ENCODE measurements at places on chromosomes 6 and 20.

GRCh38 chr20:36754656-36755222, 8.8 kb upstream of the NDRG3 start:
- DNase-seq = peak; percentile 41

DNA sequence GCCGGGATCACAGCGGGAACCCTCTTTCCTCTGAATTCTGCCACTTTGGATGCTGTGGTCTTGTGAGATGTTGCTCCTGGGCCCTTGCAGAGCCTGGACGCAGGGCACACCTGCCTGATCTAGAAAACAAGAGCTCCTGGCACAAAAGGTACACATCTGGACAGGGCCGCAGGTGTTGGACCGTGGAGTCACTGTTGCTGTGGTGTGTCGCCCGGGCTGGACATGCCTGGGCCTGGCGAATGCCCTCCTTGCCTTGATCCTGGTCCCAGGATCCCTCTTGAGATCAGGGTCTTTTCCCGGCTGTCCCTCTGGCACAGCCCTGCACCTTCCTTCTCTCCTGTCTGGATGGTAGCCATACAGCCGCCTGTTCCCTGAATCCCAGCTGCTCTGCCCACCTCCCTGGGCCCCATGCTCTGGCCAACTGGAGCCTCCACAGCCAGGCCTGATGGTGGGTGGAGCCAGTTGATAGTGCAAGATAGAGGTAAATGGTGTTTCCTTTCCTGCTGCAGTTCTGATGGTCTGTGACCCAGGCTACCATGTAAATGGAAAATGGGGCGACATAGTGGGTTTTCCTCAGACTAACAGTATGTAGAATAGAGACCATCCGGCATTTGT, 5.0 kb downstream of the FOXP4 start:
- no peak for DNase-seq

DNA sequence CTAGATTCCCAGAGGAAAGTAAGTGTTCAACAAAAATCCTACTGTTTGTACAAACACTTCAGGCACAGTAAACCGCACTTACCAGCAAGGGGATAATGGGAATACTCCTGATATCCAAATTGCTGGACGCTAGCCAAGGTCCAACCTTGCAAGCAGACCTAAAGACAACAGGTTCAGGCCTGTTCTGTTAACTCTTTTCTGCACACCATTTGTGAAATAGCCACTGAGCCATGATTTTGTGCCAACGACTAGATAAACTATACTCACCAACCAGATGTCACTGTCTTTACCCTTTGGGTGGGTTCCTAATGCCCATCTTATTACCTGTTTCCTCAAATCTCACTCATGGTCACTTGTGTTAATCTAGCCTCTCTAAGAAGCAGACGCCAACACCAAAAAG, 43.5 kb downstream of the GOPC start:
- DNase-seq = no peak

- DNase-seq = no peak
Measured at GRCh38 chr20:50054626-50055511, 58.1 kb downstream of the UBE2V1 start.

DNA sequence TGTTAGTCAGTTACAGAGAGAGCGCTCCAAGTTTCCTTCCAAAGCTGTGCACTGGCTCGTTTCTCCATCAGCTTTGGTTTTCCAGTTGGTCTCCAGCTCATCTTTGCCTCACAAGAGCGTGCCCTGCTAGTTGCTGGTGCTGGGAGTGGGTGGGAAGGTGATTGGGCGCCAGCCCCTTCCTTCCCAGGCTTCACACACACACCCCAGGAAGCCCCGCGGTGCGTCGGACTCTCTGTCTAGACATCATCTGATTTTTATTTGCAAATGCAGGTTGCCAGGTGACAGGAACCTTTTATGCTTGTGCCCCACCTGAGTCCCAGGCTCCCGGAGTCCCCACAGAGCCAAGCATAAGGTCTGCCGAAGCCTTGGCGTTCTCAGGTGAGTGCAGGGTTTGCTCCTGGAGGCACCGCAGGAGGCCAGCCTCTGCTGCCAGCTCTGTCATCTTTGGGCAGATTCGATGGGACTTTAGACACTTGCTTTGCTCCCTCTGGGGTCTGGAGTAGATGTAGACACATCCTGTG, 7.1 kb downstream of the IRF4 start:
- DNase-seq = no peak

DNA sequence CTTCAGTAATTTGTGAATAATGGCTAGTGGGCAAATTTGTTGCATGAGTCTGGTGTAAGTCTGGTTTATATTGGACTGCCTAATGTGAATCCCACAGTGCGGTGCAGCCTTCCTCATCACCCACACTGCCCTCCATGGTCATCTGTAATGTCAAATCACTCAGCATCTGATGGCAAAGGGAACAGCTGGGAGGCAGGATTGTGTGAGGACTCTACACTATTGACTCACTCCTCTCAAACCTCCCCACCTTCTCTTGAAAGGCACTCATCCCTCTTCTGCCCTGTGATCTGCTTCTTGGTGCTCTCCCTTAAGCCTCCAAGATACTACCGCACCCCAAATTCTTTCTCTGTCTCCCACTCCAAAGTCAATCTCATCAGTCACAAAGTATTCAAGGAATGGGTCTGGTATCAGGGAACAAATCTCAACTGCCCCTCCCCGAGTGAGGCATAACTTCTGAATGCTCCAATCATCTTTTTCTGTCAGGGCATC, 146.0 kb upstream of the BEND6 start:
- no peak for DNase-seq

Measured in neuronal stem cell (in vitro differentiated cells).